Kidney (tissue), 22 donors: ENCODE measurements at places on chromosomes 11 and 22.

- DNase-seq = no peak
Observed at GRCh38 chr11:20421946-20422345, 34.4 kb downstream of the PRMT3 start.

- DNase-seq = peak; percentile 85
Observed at GRCh38 chr22:35539910-35540594, 579 bp upstream of the RASD2 start.

GRCh38 chr11:507727-508515, 879 bp upstream of the RNH1 start:
- DNase-seq = peak; percentile 35

DNA sequence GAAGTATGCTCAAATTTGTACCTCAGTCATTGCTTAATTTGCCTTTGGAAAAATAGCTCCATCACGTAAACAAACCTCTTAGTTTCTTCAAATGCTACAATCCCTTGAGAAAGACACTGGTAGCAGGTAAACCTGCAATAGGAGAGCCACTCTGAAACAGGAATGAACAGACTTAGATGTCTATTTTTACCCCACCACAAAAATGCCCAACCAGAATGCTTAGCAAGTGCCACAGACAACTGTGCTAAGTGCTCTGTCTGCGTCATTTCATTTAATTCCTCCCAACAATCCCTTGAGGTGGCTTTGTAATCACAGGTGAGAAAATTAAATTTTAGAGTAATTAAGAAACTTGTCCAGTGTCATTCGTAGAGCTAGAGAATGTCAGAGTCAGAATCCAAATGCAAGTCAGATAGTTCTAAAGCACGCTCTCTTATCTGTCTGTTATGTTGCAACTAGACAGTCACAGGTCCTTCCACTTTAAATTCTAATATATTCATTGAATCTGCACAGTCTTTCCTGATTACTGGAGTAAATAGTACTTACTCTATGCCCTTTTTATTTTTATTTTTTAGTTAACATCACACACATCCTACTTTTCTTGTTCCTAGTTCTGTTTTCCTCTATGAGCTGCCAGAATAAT, 89.0 kb upstream of the GRIA4 start:
- no peak for DNase-seq

DNA sequence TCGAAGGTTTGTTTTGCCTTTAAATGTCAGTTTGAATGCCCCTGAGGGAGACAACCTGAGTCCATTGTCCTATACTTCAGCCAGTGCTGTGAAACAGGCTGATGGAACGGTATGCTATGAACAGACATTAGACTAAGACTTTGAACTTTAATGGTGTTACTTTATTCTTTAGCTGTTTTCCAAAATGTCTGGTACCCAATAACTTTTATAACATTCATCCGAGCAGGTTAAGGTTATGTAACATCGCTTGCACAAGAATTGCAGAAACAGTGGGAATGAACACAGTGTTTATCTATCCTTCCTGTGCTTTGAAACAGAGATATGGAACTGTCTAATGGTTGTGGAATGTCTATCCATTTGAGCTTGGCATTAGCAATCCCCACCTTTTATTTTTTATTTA, 12.5 kb upstream of the PTS start:
- no peak for DNase-seq

- DNase-seq = no peak
Observed at GRCh38 chr11:35029979-35030682, 108.8 kb upstream of the CD44 start.

DNA sequence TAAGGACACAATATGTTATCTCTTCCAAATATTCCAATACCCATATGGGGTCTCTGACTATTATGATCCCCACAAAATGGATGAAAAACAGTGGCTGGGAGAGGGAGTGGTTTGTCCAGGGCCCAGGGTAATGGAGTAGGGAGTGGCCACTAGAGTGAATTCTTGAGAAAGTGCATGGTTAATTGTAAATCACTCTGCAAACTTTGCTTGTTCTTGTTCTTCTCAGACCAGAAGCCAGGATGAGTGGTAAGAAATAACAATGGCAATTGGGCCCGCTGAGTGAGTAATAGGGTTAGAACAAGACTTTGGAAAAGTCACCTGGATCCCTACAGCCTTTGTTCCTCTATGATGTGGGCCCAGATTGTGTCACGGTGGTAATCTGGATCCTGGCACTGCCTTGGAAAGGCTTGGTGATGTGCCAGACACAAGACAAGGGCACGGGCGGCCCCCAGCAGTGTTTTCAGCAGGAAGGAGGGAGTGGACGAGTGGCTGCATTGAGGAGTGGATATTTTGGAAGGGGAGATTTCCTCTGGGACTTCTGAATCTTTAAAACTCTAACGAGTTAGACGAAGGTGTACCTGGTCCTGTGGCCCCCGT, 18.2 kb upstream of the KIRREL3 start:
- DNase-seq = no peak

GRCh38 chr11:61425367-61426131, 4.2 kb downstream of the CPSF7 start:
- no peak for DNase-seq
